H1 (cell line): ENCODE measurements at places on chromosomes 4 and X.

GRCh38 chr4:15913631-15913970 is 24.9 kb downstream of the FGFBP1 start:
- no peak for DNase-seq

- no peak for DNase-seq
Measured at GRCh38 chr4:165667969-165668368, 205.1 kb upstream of the TLL1 start.

DNA sequence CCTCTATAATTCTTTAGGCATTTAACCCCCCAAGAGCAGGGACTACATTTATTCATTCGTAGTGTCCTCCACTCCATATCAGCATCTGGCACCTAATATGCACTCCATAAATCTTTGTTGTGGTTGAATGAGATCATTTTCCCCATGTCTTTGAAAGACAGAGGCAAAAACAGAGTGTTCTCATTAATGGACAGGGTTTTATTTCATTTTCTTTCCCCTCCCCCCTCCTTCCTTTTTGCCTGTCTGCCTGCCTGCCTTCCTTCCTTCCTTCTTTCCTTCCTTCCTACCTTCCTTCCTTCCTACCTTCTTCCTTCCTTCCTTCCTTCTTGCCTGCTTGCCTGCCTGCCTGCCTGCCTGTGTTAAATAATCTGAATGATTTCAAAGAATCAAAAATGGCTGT is 83.2 kb downstream of the SHROOM3 start:
- DNase-seq, result no peak

DNA sequence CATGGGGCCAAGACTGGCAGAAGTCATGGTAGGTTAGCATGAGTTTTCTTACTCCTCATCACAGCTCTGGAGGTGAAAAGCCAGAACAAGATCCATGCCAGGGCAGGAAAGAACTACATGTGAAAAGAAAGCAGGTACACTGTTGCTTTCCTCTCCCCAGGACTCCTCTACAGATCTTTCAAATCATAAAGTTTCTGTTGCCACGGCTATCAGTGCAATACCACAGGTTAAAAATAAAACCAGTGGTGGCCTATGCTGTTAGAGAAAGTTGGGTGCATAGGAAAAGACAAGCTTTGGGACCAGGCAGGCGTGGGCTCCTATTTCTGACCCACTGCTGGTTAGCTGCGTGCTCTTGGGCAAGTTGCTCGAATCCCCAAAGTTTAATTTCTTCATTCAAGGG is 81.4 kb downstream of the SH3RF1 start:
- DNase-seq, result no peak

DNA sequence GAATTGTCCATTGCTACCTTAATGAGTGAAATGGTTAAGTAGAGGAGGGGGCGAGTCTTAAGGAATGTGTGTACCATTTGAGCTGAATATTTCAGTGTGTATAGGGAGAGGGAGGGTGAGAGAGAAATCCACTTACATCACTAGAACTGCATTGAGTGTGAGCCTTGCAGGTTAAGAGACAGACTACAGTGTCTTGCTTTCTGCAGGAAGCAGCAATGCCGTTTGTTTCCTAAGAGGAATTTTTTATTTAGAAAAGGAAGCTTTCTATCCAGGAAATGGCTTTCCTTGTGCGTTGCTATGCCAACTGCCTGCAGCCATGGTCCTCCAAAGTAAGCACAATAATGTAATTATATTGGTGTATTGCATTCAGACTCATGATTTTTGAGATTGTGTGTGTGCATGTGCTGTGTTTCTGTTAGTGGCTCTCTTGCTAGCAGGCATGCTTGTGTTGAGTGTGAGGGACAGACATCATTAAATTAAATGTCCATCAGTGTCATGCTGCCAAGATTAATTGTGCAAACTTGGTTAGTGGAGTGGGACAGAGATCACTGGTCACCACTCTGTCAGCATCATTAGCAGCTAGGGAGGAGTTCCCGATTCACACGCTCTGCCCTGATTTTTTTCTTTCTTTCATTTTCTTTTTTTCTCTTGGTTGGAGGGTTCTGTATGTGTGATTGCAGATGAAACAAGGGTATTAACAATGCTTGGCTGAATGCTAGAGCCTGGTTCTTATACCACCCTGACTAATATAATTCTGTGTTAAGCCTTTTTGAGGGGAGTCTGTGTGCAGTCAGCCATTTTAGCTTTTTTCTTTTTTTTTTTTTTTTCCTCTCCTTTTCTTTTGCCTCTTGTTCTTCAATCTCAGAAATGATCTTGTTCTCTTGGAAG is 164.3 kb downstream of the RAPGEF2 start:
- no peak for DNase-seq

- no peak for DNase-seq
Measured at GRCh38 chr4:141899103-141899502, 262.7 kb downstream of the IL15 start.
